Tibial artery (tissue), 4 donors: ENCODE measurements at places on chromosomes 11 and 22.

DNA sequence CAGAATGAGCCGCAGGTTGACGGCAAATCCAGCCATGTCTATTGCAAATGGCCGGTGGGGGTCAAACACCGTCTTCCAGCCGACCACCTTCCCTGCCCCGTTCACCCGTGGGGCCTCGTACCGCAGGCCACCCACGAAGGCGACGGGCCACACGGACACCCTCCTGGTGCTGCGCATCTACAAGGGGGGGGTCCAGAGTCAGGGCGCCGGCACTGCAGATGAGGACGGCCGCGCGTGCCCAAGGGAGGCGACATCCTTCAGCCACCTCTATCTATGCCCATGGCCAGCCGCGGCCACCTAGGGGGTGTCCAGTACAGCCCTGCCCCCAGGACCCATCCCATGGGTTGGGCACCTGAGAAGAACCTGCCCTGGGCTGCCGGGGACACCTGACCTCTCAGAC, 29.2 kb downstream of the B3GAT1 start:
- DNase-seq = no peak

GRCh38 chr22:48096851-48097665, 1334.6 kb downstream of the TBC1D22A start:
- peak; percentile 40 for DNase-seq

- no peak for DNase-seq
Observed at GRCh38 chr11:68181719-68182451, 31.2 kb downstream of the KMT5B start.

GRCh38 chr11:34417202-34417601, 21.5 kb upstream of the CAT start:
- DNase-seq = no peak

GRCh38 chr11:95922099-95922498, 1.8 kb downstream of the MTMR2 start:
- no peak for DNase-seq

DNA sequence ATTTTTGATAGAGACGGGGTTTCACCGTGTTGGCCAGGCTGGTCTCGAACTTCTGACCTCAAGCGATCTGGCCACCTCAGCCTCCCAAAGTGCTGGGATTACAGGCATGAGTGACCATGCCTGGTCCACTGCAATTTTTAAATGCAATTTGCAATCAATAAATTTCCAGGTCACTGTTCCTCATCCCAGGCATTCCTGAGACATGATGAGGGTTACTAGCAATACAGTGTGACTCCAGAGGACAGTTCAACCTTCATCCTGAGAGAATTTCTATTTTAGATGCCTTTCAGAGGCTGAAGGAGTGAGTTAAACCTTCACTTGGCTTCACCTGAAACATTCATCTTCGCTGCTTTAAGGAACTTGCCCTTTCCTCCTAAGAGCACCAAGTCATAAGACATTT, 9.7 kb upstream of the UBASH3B start:
- DNase-seq = no peak

DNA sequence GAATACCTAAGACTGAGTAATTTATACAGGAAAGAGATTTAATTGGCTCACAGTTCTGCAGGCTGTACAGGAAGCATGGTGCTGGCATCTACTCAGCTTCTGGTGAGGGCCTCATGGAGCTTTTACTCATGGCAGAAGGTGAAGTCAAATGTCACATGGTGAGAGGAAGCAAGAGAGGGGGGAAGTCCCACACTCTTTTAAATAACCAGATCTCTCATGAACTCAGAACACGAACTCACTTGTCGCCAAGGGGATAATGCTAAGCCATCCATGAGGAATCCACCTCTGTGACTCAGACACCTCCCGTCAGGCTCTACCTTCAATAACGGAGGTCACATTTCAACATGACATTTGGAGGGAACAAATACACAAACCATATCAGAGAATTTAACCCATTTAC, 42.2 kb downstream of the BIRC2 start:
- no peak for DNase-seq

GRCh38 chr11:86212019-86212611, 32.4 kb upstream of the EED start:
- DNase-seq = no peak

- DNase-seq = no peak
Observed at GRCh38 chr11:121450401-121450800, 1.7 kb upstream of the SORL1 start.

DNA sequence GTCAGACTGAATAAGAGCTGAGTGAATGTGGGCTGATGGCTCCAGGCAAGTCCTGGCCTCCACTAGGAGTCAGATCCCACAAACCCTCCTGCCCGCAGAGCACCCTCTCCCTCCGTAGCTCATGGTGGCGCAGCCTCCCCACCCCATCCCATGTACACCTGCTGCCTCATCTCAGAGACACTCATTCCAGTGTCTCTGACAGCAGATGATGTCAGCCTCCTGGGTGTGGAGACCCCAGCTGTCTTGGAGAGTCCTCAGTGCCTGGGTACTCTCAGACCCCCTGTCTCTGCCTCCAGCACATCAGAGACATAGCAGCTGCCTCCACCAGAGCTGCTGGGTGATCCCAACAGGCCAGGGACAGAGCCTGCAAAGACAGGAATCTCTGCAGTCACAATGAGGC, 9.5 kb downstream of the IGLL5 start:
- peak; percentile 1 for DNase-seq

DNA sequence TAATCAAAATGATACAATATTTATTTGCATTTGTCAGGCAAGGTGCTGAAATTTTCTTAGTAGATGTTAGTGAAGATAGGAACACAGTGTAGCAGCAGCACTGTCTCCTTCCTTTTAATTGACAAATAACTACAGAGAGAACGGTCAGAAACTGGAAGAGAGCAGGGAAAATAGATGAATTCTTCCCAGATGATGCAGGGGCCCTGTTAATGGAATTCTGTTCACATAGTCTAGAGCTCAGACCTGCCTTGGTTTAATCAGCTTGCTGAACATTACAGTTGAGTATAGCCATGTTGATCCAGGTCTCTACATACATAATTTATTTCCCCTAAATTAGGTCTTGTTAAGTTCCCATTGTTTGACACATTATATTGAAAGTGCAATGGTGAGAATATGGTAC, 127.4 kb downstream of the SLC17A6 start:
- no peak for DNase-seq

DNA sequence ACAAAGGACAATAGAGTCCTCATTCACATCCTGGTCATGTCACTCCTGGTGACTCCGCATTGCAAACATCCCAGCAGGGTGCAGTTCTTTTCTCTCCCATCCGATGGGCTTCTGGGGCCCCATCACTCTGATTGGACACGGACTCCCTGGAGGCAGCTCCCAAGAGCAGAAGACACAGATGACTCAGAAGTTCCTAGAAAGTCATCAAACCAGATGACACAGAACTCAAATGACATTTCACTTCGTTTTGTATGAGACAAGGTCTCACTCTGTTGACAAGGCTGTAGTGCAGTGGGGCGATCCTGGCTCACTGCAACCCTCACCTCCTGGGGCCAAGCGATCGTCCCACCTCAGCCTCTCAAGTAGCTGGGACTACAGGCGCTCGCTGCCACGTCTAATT, 33.2 kb downstream of the ZNF195 start:
- no peak for DNase-seq

GRCh38 chr11:100684101-100685065, 2.7 kb upstream of the ARHGAP42 start:
- no peak for DNase-seq
